ENCODE measurements at places on chromosomes 12 and 14.

DNA sequence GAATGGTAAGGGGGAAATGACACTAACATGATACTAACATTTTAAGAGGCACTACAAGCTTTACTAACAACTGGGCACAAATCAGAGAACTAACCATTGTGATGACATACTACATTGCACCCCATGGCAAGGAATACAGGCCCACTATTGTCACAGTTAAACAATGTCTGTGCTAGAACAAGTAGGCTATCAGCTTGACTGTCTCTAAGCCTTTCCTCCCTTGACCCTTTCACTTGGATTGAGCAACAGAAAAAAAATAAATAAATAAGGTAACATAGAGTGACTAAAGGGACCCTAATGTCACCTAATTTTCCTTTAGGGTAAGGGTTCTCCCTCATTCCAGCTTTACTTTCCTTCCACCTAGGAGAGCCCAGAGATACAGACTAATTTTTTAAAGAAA, 4.4 kb downstream of the SLC38A2 start:
- DNase-seq = no peak

GRCh38 chr14:23013054-23013748, 3.3 kb upstream of the C14orf93 start:
- DNase-seq = no peak

DNA sequence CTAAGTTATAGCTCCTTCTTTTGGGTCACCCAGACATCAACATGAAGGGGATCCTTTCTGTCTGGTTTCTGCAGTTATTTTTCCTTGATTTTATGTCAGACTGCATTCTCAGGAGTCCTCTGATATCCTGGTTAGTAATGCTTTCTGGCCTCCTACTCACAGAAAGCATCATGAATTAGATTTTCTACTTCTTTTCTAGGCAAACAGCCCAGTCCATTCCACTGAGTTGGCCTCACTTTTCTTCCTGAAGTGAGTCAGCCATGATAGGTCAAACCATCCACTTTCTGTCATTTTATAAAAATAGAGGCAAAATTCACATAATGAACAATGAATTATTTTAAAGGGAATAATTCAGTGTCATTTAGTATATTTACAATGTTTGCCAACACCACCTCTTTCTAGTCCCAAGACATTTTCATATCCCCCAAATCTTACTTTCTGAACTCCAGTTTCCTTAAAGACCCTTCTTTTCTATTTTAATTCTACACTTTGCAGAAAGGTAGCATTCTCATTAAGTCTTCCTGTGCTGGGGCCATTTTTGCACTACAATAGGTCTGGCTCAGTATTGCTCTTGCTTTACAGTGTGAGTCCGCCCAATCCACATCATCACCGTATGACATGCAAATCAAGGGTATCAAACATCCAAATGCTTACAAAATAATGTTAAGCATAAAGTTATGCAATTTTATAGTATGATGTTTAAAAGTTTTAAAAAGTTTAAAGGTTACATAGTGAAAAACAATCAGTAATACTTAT, 95.1 kb downstream of the UNC79 start:
- DNase-seq = no peak

GRCh38 chr12:110582276-110583136, 612 bp downstream of the PPTC7 start:
- DNase-seq = peak; percentile 82

DNA sequence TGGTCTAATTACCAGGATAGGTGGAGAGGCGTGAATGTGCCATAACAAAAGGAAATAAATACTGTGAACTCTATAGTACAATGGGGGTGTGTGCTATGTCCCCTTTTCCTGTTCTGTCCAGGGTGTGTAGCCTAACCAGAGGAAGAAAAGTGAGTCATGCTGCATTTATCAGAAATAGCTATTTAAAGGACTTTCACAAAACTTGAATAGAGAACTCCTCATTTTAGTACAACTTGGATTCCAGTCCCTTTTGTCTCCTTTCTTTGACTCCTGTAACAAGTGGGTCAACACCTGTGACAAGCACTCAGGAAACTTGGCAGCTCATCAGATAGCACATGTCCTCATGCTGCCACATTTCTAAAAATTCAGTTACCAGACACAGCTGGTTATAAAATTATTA, 123.4 kb downstream of the CCDC91 start:
- DNase-seq = no peak

GRCh38 chr12:118052324-118053070, 8.5 kb downstream of the WSB2 start:
- peak; percentile 66 for DNase-seq

DNA sequence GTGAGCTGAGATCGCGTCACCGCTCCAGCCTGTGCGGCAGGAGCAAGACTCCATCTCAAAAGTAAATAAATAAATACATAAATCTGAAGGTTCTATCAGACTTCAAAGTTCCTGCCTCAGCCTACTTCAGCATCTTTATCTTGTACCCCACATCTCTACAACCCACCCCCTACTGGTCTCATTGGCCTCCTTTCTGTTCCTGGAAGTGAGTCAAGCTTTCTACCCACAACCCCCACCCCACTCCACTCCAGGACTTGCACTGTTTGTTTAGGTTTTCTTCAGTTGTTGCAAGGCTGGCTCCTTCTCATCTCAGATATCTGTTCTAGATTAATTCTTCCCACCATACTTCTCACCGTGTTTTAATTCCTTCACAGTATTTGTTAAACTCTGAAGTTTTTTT, 714 bp upstream of the PSMC6 start:
- peak; percentile 53 for DNase-seq

- peak; percentile 80 for DNase-seq
These were observed 37.5 kb downstream of the CCNK start for GRCh38 chr14:99518441-99519346.

GRCh38 chr12:26795910-26796309, 37.1 kb downstream of the ITPR2 start:
- no peak for DNase-seq

- no peak for DNase-seq
These were observed 100.7 kb downstream of the PPP2R5C start for GRCh38 chr14:101862177-101862576.

DNA sequence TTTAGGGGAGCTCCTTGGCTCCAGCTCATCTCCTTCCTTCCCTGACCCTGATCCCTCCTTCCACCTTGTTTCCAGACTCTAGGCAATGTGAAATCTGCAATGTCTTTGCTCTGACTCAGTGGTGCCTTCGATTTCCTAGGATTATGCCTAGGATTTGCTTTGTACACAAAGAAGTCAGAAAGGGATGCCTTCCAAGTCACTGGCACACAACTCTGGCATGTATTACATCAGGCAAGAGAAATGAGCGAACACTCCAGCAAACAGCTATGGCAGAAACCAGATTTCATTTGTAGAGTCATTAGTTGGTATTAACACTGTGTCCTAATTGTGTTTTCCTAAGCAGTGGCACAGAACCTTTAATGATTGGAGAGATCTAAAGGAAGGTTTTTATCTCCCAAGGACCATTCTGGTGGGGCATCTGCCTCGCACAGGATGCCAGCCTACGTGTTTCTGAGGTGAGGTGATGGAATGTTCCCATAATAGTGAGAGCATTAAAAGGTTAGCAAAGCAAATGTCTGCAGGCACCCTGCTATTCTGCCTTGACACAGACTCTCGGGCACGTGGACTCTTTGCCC, 84.9 kb downstream of the WSCD2 start:
- DNase-seq = no peak

- no peak for DNase-seq
These were observed 162.6 kb upstream of the PLEKHG7 start for GRCh38 chr12:92539976-92540781.

- no peak for DNase-seq
These were observed 155.2 kb downstream of the TTC7B start for GRCh38 chr14:90660865-90661570.

DNA sequence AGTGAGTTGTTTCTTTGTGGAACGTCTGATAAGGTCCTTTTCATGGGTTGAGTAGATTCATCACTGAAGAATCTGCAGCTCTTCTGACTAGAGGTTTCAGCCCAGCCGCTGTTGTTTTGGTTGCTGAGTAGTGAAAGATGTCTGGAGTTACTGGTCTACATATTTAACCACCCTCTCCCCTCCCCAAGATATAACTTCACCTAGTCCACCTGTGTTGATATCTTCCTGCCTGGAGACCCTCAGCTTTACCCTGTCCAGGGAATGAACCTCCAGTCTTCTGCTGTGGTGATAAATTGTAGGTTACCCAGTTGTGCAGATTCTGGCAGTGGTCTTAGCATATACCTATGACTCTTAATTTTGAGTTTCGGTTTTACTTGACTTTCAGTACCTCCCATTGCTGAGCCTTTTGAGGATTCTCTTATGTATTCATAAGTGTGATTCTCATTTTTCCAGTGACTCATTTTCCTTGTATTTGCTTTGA, 62.9 kb downstream of the CCDC91 start:
- DNase-seq = peak; percentile 51

DNA sequence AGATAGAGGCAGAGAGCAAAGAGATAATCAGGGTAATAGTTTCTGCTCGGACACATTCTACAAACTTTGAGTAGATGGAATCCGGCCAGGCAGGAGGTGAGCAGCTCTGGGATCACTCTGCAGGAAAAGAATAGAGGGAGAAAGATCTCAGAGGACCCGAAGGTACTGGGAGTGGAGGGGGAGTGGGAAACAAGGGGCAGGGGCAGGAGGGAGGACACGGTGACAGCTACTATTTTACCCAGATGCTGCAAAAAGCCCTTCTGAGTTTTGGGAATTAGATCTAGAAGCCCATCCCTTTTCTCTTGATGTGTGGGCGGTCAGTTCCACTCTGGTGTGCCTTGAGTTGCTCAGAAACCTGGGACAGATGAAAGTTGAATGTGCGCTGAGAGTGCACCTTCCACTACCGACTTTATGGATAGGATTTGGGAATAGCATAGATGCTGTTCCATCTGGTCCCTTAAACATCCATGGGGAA, 556 bp downstream of the GPRC5A start:
- no peak for DNase-seq

DNA sequence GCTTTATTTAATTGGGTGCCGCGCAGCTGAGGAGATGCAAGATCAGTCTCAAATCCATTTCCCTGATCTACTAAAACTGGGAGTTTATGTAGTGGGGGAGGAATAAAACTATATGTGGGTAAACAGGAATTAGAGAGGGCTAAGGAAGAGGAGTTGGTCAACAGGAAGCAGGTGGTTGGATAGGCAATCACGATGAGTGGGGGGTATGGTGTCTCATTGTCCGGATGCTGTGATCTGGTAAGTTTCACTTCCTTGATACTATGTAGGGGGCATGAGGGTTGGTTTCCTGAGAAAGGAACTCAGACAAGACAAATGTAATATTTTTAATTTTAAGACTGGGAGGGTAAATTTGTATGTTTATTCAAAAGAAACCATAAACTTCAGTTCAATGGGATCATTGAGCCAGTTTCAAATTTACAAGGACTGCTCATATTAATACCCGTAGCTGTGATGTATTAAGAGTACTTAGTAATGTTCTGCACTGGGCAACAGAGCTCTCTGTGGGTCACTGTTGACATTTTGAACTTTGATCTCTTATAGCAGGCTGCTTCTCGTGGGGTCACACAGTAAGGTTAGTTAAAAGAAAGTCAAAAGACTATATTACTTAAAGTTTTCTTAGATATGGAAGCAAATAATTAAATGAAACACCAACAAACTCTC, 786.2 kb upstream of the FBXO33 start:
- DNase-seq = no peak

GRCh38 chr12:76030341-76031080, 1.1 kb downstream of the PHLDA1 start:
- peak; percentile 78 for DNase-seq

DNA sequence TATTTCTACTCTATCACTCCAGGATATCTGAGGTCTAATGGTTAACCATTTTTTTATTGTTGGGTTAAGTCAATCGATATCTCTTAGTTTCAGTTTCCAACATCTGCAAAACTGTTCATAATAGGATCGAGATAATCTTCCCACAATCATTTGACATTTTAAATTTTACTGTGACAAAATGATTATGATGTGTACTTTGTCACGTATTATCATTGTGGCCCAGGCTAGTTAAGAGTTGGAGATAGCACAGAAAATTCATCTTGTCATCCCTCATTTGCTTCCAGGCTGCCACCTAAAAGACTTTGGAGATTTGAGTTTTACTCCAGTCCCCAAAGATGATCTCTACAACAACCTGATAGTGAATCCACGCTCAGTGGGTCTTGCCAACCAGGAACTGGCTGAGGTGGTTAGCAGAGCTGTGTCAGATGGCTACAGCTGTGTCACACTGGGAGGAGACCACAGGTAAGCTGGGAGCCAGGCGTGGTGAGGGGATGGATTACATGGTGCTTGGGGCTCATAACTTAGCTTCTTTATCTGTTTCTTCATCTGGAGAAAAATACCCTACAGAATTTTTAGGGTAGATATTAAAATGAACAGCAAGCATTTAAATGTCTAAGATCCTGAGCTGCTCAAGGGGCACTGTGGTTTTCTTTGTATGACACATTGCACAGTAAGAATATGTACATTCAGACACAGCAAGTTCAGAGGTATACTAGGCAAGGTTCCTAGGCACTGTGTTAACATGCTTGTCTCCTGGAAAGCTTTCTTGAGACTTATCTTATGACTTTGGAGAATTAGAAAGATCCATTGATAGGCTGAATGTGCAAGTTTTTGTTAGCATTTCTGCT, 22.4 kb downstream of the ARG2 start:
- peak; percentile 32 for DNase-seq

- DNase-seq = no peak
These were observed 42.5 kb upstream of the CATSPERB start for GRCh38 chr14:91774140-91775096.

- peak; percentile 58 for DNase-seq
These were observed 818 bp upstream of the SUOX start for GRCh38 chr12:55996201-55996714.

DNA sequence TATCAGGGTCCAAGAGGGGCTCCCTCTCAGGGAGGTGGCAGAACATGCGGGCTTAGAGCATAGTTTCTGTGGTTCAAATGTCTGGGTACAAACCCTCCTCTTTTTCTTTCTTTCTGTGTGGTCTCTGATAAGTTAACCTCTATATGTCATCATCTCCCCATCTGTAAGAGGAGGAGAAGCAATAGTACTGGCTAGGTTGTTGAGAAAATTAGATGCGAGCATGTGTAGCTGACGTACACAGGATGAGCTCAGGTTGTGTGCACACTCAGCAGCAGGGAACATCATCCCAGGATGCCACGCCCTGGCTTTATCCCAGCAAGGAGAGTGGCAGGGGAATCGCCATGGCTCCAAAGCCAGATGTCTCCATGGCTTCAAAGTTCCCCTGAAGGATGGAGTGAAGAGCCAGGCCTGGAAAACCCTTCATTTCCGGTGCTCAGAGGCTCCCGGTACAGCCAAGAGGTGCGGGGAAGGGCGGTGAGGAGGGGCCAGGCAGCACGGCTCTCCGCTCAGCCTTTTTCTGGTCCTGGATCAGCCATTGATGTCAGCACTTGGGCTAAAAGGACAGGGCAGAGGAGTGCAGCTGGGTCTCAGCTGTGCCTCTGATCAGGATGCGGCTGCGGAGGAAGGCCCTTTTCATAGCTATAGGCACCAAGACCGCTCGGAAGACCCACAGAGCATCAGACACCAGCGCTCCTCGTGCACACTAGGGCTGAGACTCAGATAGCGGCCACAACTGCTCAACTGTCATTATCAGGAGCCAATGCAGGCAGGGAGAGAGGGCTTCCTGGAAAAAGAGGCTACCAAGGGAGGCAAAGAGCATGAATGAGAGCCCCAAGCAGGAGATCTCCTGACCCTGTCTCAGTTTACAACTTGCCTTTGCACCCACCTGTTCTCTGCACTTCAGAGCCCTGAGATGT, 41.5 kb downstream of the ARL6IP4 start:
- no peak for DNase-seq

GRCh38 chr14:98606041-98606640, 665.9 kb downstream of the BCL11B start:
- no peak for DNase-seq
